ENCODE measurements at places on chromosomes 6 and 20.

- no peak for DNase-seq
Measured at GRCh38 chr20:13256606-13257005, 35.5 kb downstream of the ISM1 start.

GRCh38 chr6:91710342-91710741 is 1123.5 kb upstream of the MAP3K7 start:
- no peak for DNase-seq

DNA sequence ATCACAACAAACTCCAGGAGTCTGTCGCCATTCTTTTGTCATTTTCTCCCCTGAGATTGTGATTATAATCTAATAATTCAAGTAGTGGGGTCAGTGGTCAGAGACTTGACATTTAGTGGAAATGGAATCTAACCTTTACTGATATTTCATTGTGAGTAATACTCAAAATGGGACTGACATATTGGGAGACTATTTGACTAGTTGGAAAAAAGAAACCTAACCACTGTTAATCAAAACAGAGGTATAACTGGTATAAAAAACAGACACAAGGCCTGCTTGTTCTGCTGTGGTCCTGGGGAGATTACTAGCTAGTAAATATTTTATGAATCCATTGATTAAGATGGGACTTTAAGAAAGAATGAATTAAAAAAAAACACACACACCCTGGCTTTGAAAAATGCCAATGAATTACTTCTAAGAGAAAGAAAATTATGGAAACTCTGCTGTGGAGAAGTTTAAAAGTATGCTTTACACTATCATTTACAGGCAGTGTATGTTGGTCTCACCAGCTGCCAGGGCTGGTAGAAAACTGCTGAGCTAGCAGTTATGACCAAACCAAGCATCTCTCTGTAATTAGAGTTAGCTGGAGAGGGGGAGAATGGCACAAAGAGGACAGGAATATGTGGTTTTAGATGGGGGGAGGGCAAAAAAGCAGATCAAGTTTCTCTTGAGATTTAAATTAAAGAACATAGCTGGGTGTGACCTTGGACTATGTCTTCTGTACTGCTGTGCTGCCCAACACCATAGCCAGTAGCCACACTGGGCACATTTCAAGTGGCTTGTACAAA is 103.7 kb downstream of the FYN start:
- no peak for DNase-seq

- DNase-seq: peak; percentile 98
Measured at GRCh38 chr6:44041461-44042260, 85.6 kb downstream of the MRPL14 start.

DNA sequence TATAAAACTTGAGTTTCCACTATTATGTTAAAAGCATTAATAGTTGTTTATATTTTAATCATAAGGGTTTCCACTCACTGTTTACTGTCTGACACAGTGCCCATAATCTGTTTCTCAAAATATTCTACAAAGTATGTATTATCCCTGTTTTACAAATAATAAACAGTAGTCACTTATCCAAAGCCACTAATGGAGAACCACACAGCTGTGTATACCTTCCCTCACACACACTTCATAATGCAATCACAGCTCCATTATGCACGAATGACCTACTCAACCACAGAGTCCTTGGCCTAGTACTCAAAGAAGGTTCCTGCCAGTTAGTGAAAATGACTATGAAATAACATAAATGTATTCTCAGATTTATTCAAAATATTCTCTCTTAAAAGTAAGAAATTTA is 103.1 kb downstream of the EPB41L2 start:
- no peak for DNase-seq

DNA sequence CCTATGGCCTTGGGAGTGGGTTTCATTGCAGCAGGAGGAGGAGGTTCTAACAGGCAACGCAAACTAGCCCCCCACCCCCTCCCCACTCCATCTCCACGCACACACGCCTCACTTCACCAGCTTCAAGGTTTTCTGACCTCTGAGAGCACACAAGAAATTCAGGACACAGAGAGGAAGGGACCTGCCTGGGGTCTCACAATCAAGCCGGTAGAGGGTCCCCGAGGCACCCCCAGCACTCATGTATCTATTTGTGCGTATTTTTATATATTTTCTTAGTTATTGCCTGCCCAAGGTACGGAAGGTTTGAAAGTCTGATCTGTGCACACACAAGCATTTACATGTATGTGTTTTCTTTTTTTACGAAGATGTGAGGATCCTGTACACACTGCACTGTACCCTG is 16.9 kb downstream of the MDFI start:
- DNase-seq: no peak

DNA sequence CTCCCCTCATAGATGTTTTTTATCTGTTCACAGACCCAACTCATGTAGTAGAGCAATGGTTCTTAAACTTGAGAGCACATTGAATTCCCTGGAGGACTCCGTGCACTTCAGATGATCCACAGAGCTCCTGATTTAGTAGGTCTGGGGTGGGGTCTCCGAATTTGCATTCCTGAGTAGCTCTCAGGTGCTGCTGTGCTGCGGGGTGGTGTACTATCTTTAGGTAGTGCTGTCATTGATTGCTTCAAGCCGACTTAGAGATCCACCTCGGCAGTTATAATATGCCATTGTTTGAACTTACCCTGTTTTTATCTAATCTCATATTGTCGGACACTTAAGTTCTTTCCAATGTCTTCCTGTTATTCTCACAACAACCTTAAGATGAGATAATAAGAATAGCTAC is 45.0 kb downstream of the BMP2 start:
- DNase-seq: no peak

GRCh38 chr6:11938285-11938890 is 73.7 kb upstream of the HIVEP1 start:
- no peak for DNase-seq

- no peak for DNase-seq
Measured at GRCh38 chr6:62390401-62390800, 104.4 kb upstream of the KHDRBS2 start.

DNA sequence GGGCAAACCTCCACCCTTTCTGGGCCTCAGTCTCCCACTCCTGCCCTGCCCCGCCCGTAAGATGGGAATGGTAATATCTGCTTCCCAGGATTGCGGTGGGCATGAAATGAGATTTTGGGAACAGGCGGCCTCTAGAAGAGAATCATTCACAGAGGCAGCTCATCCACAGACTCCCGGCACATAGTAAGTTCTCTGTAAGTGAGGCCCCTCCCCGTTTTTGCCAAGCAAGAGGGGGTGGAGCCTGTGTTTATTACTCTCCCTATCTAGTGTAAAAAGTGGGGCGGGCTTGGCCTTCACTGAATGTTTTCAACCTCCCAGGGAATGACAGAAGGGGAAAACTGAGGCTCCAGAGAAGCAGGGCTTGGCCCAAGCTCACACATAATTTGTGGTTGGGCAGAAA is 20.0 kb downstream of the SUN5 start:
- DNase-seq: no peak

DNA sequence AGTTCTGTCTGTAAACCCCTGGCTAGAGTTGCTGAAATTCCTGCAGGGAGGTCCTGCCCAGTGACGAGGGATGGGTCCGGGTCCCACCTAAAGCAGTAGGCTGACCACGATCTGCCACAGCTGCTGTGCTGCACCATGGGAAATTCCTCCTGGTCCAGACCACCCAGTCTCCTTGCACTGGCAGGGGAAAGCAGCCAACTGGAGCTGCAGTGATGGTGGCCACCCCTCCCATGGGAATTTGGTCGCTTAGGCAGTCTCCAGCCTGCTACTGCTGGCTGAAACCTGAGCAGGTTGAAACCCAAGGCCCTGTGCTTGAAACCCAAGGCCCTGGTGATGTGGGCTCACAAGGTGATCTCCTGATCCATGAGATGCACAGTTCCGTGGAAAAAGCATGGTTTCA is 23.9 kb upstream of the MOXD1 start:
- no peak for DNase-seq

GRCh38 chr6:47169785-47170616 is 127.9 kb upstream of the ADGRF1 start:
- no peak for DNase-seq

- DNase-seq: no peak
Measured at GRCh38 chr6:36848658-36849441, 9.6 kb upstream of the CPNE5 start.

DNA sequence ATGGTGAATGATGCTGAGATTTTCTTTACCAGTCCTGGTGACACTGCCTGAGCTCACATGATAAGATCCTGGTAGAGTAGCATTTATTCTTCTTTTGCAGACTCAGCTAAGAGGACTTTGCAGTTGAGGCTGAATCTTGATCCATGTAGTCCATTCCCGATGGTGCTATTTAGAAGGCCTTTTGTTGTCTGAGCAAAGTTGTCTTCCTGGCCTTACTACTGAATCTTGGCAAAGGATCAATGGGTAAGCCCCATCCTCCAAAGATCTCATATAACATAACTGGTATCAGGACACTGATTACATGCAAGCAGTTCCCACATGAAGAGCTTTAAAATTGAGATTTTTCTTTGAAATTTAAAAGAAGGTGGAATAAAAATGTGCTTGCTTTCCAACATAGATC is 291.6 kb downstream of the SOX4 start:
- no peak for DNase-seq

GRCh38 chr6:6438286-6438685 is 117.8 kb upstream of the F13A1 start:
- DNase-seq: no peak

DNA sequence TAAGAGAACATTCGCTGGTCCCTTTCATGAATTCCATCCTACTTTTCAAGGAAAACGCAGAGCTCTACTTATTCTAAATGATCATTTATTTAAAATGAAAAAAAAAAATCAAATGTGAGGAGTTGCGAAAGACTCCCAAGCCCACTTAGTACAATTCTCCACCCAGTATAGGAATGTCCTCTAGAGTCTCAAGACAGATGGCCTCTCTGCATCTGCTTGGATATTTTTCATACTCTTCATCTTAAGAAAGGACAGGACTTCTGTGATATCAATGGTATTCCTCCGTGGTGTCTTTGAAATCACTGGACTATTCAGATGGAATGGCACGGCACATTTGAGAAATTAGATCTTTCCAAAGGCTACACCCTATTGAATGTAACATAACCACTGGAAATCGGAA is 107.1 kb downstream of the PTPRK start:
- no peak for DNase-seq

- DNase-seq: no peak
Measured at GRCh38 chr6:7494638-7495037, 46.8 kb upstream of the DSP start.

GRCh38 chr20:1660246-1660645 is 2.7 kb upstream of the SIRPG start:
- DNase-seq: no peak

DNA sequence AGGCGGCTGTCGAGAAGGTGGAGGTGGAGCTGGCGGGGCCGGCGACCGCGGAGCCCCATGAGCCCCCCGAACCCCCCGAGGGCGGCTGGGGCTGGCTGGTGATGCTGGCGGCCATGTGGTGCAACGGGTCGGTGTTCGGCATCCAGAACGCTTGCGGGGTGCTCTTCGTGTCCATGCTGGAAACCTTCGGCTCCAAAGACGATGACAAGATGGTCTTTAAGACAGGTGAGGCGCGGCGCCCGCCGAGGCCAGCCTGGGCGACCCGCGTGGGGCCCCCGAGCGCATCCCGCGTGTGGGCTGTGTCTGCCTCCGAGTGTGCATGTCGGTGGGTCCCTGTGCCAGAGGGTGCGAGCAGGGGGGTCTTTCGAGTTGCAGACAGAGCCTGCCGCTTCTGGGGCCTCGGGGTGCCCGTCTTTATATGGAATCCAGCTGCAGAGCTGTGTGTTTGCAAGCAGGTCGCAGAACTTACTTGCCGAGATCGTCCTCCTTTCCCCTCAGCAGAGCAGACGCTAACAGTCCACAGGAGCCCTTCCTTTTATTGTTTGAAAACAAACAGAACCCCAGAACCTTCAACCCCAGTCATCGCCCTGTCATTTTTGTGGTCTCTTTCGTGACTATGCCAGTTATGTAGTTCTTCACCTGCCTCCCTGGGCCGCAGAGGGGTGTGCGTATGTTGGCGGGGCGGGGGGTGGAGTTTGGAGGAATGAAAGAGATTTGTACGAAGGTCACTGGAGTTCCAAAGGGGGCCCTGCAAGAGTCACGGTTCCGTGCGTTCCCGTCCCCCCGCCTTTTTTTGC is 766 bp downstream of the SLC16A10 start:
- DNase-seq: no peak

- no peak for DNase-seq
Measured at GRCh38 chr20:35009665-35010328, 54.1 kb downstream of the MYH7B start.

GRCh38 chr20:38162878-38163875 is 1.9 kb downstream of the TGM2 start:
- DNase-seq: no peak

DNA sequence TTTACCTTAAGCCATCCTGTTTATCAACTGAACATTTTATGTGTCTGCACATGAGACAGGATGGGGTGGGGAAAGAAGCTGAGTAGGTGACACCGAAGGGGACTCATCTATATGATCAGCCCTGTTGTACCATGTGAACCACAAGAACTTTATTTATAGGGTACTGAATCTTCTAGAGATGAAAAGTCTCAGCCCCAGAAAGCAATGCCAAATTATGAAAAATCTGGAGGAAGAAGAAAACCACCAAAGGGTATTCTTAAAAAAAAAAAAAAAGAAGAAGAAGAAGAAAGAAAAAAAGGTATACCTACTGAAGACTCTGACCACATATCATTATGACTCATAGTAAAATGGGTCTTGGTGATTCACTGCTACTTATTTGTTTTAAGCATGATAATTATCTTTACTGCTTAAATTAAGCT is 39.8 kb upstream of the HBS1L start:
- DNase-seq: no peak

GRCh38 chr6:170092826-170093225 is 198.1 kb downstream of the DLL1 start:
- no peak for DNase-seq

DNA sequence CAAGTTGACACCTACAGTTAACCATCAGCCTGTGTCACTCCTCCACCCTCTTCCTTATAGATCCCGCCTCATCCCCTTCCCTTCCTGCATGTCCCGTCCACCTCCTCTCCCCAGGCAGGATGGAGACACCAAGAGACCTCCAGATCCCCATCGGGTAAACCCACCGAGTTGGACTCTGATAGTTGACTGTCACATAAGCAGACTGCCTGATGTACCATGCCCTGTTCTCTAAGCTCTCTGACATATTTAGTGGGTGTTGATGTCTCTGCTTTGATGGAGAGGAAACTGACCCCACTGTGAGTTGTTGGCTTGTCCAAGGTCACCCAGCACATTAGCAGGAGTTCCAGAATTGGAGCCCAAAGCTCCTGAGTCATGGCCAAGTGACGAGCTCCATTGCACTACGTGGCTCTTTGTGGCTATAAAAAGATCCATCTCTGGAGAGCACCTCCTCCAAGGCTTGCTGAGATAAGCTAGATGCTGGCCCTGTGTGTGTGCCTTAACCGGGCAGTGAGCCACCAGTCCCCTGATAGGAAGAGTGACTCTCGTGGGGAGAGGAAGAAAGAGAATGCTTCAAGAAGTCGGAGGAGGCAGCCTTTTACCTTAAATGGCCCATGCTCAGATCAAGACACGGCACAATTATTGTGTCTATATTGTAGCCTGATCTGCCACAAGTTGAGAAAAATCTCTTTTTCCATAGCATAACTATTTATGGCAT is 236.0 kb upstream of the ECI2 start:
- DNase-seq: no peak
